Right renal pelvis (tissue), 4 donors: ENCODE measurements at places on chromosomes 2 and 18. TPM values are rescaled to one million over a fixed set of nuclear protein-coding genes. Genes with fewer than 3 reads are reported as not detected.

The LOXHD1 gene
- 0.66 TPM for polyA plus RNA-seq

The ANKRD36C gene
- polyA plus RNA-seq, result 10.0 TPM

The ANKRD30B gene
- polyA plus RNA-seq, result 0.05 TPM

The ANKRD36 gene
- polyA plus RNA-seq, result 14.5 TPM

The FOSL2 gene
- polyA plus RNA-seq, result 31.3 TPM

The ESPNL gene
- 1.4 TPM for polyA plus RNA-seq
